ENCODE measurements at places on chromosomes 12 and 14.

DNA sequence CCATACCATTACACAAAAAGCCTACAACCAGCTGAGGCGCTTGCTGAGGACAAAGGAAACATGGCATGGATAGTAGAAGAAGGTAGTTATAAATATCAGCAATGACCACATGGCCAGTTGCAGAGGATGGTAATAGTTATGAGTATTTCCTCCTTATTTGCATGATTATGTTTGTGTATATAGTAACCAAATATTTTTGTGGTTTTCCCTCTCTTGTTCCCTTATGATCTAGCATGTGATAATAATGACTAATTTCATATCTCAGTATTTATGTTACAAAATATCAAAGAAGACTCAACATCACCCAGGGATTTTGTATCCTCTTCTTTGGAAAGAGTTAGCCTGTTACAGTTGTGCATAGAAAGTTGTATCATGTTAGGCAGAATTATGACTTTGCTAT is 13.5 kb upstream of the CATSPERB start:
- no peak for DNase-seq

GRCh38 chr14:74326369-74327152 is 21.7 kb upstream of the VRTN start:
- DNase-seq = no peak

GRCh38 chr12:3273409-3273853 is 196.3 kb downstream of the TSPAN9 start:
- no peak for DNase-seq

GRCh38 chr14:89302396-89302950 is 114.6 kb downstream of the FOXN3 start:
- no peak for DNase-seq

DNA sequence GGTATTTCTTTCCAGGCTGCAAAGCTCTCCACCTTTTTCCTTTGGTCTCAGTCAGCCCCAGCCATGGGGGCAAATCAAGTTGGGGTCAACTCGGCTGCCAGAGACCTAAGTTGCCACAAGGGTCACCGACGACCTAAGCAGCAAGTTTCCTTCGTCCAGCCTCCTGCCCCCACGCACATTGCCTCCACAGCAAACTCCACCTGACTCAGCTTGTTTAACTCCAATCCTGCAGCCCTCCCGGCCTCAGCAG is 767 bp upstream of the KCNMB4 start:
- no peak for DNase-seq

DNA sequence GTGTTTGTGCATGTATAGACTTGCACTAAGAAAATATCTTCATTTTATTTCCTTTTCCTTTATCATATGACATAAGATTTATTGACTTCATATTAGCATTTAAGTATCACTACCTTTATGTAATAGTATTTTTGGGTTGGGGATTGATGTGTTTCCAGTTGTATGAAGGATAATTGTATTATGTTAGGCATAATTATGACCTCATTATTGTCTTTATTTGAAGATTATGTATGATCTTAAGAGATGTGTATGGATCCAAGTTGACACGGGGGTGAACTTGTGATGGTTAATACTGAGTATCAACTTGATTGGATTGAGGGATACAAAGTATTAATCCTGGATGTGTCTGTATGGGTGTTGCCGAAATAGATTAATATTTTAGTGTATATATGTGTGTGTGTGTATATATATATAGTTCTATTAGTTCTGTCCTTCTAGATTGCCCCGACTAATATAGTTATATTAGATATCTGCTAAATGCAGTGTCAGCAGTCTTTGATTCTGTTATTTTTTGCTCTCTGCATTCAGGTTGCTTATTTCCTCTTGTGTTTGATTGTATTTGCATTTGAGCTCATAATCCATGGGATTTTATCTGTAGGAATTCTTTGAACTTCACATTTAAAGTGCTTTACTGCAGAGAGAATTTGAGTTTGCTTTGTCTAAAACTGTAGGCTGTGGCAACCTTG is 211.0 kb downstream of the TMEM117 start:
- no peak for DNase-seq

DNA sequence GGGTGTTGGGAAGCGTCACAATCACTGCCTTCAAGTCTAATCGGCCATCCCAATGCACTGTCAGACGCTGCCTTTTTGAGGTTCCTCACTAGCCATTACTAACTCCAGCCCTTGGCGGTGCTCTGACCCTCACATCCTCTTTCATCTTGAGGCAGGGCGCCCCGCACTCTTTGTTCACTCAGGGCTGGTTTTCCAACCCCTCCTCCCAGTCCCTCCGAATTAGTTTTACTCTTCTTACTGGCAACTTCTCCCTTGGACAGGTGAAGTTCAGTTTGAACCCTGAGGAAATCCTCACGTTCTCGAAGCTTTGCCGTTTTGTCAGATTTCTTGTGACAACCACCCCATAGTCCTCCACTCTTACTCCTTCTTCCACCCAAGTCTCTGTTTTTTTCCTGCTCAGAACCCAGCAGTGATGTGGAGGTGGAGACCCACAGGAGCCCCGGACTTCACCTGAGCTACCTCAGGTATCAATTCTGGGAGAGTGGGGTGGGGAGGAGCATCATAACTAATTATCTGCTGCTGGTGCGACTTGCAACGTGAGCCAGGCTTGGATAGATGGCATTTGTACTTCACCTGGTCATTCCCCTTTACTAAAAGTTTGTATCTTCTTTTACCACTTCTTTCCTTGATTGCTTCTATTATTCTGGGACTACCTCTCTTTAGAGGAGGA is 757 bp downstream of the ZC3H10 start:
- no peak for DNase-seq

Measured in stimulated activated CD8-positive, alpha-beta memory T cell treated with anti-CD3 and anti-CD28 coated beads, Interleukin-2, amount 100 ng/mL, for 1 hour (primary cell).